ENCODE measurements at places on chromosomes 1 and 21. TPM values are rescaled to one million over a fixed set of nuclear protein-coding genes. Genes with fewer than 3 reads are reported as not detected.

- no peak for DNase-seq
Observed at GRCh38 chr1:246860401-246860800, 71.3 kb downstream of the AHCTF1 start.

DNA sequence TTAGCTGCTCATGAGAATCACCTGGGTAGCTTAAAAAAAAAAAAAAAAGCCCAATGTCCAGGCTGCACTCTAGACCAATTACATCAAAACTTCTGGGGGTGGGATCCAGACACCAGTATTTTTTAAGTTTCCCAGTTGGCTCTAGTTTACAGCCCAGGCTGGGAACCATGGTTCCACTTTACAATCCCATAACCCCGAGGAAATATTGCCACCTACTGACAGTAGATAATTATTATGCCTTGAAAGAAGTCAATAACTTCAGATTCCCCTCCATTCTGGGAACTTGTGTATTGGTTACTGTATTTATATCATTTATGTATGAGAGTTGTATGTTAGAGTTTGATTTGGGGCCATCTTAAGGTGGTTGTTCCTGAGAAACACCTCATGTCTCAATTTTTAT is 100.2 kb downstream of the SPATA46 start:
- no peak for DNase-seq

- no peak for DNase-seq
Observed at GRCh38 chr1:237687804-237688203, 202.9 kb downstream of the ZP4 start.

PFKFB2 gene
- total RNA-seq, result 5.0 TPM

PADI2 gene
- not detected for total RNA-seq
